Daoy (cell line): ENCODE measurements at places on chromosomes 2 and 18. TPM values are rescaled to one million over a fixed set of nuclear protein-coding genes. Genes with fewer than 3 reads are reported as not detected.

DNA sequence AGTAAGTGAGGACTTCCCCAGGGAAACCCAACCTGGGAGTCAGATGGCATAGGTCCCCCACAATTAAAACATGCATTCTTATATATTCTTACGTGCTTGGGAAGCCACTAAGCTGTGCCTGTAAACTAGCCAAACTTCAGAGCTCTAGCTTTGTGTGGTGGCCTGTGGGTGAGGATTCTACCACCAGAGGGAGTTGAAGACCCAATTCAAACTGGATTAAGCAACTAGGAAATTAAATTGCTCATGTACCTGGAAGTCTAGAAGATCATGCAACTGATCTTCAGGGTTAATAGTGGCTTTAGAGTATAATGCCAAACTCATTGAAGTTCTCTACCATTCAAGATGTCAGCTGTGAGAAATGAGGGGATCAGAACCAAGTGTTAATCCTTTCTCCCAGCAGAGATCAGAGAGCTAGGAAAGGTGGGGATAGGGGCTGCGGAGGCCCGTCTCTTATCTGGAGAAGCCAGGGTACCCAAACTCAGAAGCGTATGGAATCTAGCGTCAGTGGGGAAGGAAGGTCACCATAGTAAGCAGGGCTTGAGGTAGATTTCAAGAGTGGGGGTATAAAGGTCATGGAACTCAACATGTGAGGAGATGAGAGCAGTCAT, 53.2 kb upstream of the CCDC85A start:
- DNase-seq = peak; percentile 23

Gene PGAP1
- total RNA-seq = 4.5 TPM in 2 replicates

DNA sequence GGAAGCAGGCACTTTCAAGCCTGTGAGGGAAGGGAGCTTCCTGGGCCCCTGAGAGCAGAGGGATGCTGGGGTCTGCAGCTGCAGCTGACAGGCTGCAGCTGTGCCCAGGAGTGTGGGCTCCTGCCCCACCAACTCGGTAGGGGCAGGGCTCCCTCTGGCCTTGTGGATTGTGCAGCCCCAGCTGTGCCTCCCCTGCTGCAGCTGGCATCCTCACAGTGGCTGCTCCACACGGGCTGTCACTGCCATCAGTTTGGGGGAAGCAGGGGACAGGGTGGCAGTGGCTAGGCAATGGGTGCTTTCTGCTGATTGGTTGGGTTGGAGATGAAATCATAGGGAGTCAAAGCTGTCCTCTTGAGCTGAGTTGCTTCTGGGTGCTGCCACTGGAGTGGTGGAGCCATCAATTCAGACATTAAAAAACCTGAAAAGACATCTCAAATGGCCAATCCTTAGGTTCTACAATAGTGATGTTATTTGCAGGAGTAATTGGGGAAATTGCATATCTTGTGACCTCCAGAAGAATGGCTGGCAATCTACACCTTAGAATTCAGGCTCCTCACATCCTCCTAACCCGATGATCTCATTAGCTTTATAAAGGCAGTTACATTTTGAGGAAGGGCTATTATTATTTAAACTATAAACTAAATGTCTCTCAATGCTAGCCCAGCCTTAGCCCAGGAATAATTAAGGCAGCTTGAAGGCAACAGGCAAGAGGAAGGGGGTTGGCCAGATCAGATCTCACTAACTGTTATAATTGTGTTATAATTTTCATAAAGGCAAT, 41.3 kb downstream of the FAM171B start:
- DNase-seq = no peak

Gene LRP2
- under 0.01 TPM in 1 of 2 replicates, not detected in the other for total RNA-seq

- DNase-seq = no peak
These were observed 47.1 kb upstream of the ZNF519 start for GRCh38 chr18:14179306-14179705.

Gene RUFY4
- total RNA-seq = not detected in 2 replicates
